ENCODE measurements at places on chromosomes 5 and 9.
A peak's percentile ranks its signal among the peaks of the same experiment; 100 is the strongest.

DNA sequence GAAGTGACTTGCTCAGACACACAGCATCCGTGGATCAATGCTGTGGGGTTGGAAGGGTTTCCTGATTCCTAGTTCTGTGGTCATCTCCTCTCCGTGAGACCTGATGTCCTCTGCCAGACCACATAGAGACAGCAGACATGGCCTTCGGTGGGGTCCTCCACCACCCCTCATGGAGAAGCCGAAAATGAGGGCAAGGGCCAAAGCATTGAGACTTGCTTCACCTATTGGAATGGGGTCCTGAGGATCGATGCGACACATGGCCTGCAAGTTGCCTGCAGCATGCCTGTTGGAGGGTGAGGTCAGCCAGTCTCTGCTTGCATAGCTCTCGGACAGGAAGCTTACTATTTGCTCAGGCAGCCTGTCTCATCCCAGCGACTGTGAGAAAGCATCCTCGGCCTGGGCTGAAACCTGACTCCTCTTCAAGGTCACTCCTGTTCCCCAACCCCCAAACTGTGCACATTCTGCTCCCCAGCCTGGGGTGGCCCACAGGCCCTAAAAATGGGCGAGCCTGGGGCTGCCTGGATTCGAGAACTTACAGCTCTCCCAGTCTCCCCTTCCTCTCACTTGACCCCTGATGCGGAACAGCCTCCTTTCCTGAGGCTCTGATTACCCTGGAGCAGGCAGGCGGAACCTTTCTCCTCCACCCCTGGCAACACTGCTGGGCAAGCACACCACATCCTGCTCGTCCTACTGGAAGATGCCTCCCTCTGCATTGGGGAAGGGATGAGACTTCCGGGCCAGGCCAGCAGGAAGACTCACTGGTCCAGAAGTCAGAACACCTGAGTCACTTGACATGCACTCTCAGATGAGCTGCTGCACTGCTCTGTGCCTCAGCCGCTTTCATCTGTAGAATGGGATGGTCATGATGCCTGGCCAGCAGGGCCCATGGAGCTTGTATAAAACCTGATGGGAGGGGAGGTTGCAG is 186.9 kb downstream of the RGS3 start:
- peak; percentile 76 for DNase-seq

DNA sequence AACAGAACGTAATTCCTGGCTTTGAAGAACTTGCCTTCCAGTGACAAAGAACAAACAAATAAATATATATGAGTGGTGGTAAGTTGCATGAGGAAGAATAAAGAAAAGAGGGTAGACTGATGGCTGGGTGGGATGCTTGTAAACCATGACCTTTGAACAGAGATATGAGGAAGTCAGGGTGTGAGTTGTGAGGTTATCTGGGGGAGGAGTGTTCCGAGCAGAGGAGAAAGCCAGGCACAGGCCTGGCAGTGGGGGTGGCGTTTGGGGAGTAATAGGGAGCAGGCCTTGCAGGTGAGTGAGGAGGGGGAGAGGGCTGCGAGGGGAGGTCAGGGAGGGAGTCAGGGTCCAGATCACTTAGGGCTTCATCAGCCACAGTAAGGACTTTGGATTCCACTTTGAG is 213.4 kb downstream of the PTTG1 start:
- DNase-seq = no peak

GRCh38 chr5:149315753-149316152 is 29.5 kb upstream of the GRPEL2 start:
- DNase-seq = no peak

GRCh38 chr5:91277840-91278239 is 105.3 kb downstream of the ARRDC3 start:
- no peak for DNase-seq

DNA sequence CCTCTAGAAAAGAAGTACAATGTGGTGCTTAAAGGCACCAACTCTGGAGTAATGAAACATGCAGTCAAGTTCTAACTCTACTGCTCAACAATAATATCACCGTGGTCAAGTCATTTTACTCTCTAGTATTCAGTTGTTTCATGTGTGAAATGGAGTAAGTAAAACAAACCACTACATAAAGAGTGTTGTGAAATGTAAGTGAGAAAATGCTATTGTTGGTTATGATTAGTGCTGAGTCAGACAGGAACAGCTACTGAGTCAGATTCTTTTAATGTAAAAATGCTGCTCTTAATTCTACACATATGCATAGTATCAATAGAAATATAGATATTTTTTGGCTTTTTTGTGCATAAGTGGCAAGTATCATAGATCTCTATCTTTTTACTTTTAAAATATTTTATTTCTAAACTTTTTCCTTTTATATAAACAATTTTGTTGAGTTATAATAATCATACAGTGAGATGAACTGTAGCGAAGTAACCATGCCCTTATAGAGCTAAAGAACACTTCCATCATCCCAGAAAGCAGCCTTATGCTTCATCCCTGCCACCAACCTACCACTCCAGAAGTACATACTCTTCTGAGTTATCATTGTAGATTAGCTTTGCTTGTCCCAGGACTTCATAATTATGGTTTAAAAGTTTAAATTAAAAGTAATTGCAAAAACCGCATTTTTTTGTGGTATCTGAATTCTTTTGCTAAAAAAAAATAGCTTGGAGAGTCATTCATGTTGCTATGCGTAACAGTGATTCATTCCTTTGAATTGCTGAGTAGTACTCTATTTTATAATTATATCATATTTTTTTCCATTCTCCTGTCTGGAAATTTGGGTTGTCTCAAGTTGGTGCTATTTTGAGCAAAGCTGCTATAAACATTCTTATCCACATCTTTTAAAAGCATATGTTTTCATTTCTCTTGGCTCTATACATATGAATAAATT is 548.2 kb upstream of the CLINT1 start:
- DNase-seq = no peak

DNA sequence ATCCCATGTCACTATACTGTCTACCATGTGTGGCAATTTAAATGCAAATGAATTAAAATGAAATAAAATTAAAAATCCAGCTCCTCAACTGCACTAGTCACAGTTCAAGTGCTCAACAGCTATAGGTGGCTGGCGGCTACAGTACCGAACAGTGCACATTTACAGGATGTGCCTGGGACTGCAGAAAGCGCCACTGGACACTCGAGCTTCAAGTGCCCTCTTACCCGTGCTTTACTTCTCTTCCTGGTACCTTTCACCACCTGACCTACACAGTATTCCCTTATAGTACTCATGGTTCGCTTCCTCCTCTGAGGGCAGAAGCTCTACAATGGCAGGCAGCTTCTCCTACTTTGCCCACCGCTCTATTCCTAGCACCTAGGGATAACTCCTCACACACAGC is 166.6 kb downstream of the FANCC start:
- no peak for DNase-seq

GRCh38 chr5:1206521-1207412 is 5.4 kb downstream of the SLC6A19 start:
- no peak for DNase-seq

DNA sequence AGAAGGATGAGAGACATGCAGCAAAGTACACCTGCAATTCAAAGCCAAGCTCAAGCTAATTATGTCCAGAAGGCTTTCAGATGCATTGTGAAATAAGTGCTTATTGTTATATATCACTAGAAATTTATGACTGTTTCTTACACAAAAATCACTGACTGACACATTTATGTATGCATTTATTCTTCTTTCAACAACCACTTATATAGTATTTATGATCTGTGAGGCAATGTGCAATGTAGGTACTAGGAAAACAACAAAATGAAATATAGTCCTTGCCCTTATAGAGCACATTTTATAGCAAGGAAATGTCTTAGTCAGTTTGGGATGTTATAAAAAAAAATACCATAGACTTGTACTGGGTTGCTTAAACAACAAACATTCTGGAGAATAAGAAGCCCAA is 167.6 kb downstream of the YIPF5 start:
- no peak for DNase-seq

DNA sequence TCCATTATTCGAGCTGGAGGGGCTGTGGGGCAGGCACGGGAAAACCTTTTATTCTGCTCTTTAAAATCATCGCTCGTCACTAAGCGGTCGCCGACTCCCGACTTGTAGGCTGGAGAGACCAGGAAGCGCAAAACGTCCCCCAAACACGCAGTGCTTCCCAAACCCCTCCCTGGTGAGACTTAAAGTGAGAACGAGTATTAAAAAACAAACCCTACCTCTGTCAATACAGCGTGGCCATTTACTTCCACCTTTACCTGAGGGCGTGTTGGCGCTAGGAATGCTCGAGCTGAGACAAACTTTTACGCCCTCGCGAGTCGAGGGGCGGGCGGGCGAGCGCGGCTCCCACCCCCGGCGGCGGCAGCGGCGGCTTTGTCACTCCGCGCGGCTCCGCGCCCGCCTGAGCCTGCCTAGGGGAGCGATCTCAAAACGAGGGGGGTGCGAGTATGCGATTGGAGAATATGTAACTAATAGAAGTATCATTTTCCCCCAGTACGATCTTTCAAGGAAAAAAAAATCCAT is at the start of gene NR2F1-AS1:
Gene NR2F1-AS1, minus strand, starts transcription at position 293 of the 519 bp plus-strand sequence.
- no peak for DNase-seq

- no peak for DNase-seq
These were observed 28.6 kb upstream of the CDKN2AIPNL start for GRCh38 chr5:134440201-134440755.

DNA sequence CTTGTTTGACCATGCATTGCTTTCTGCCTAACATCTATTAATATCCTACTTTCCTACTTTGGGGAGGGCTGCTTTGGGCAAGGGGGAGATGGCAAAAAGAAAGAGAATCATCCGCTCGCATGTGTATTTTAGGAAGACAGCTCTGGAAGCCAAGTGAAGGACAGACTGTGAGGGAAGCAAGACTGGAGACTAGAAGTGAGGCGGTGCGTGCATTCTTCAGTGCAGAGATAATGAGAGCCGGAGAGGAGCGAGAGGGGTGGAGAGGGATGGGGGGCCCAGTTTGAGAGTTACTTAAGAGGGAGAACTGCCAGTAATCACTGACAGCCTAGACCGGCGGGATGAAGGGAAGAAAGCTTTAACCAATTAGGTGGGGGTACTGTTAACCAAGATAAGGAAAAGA is 151.7 kb upstream of the RAPGEF1 start:
- DNase-seq = no peak

DNA sequence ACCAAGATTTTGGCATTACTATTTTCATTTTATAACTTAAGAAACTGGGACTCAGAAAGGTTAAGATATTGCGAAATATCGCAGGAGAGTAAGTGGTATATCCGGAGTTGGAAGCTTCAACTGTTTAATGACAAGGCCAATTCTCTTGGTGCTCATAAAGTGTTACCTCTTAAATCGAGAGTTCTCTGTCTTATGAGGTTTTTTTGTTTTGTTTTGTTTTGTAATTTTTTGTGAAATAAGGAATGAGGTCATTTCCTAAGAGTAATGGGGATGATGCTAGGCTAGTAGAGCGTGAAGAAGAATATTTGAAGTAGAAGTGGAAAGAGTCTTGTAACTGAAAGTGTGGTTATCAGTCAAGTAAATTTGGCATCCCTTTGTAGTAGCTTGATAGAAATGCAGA is 183.2 kb upstream of the DAB2 start:
- DNase-seq = no peak

DNA sequence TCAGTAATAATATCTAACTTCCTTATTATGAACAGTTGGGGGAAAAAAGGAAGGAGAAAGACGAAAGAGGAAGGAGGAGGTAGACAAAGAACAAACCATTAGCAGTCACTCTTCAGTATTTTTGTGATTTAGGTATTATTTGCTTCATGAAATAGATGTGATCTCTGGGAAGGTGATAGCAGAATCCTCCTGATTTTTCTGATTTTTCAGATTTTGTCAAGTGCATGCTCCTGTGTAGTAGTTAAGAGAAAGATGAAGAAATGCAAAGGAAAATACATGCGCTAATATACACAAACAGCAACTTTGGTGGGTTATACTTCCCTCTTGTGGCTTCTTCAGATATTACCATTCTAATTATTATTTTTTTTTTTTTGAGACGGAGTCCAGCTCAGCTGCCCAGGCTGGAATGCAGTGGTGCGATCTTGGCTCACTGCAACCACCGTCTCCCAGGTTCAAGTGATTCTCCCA is 31.6 kb downstream of the LMNB1 start:
- DNase-seq = no peak

DNA sequence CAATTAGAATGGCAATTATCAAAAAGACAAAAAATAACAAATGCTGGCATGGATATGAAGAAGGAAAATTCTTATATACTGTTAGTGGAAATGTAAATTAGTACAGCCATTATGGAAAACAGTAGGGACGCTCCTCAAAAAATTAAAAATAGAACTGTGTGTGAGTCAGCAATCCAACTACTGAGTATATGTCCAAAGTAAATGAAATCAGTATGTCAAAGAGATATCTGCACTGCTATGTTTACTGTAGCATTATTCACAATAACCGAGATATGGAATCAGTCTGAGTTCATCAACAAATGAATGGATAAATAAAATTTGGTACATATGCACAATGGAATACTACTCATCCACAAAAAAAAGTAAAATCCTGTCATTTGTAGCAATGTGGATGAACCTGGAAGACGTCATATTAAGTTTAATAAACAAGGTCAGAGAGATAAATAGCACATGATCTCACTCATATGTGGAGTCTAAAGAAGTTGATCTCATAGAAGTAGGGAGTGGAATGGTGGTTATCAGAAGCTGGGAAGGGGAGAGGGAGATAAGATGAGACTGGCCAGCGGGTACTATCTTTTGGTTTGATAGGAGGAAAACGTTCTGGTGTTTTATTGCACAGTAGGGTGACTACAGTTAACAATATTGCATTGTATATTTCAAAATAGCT is 16.6 kb upstream of the SHC3 start:
- DNase-seq = no peak

DNA sequence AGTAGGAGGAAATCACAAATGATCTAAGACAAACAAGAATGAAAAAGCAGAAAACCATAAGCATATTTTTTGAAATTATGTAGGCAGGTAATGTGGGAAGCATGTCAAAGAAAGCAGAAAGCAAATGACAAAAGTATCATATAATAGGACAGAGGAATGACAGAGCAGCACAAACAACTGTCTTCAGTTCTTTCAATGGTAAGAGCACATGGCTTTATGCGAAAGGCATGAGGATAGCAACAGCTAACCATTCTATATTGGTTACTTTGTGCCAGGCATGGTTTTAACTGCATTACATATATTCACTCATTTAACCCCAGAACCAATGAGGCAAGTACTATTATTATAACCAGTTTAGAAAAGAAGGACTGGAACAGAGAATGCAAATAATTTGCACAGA is 137.4 kb downstream of the FBXL7 start:
- no peak for DNase-seq
